ENCODE measurements at places on chromosomes 7 and 10.

GRCh38 chr10:114163062-114163461 lies 10.9 kb downstream of the CCDC186 start:
- peak; percentile 15 for DNase-seq

DNA sequence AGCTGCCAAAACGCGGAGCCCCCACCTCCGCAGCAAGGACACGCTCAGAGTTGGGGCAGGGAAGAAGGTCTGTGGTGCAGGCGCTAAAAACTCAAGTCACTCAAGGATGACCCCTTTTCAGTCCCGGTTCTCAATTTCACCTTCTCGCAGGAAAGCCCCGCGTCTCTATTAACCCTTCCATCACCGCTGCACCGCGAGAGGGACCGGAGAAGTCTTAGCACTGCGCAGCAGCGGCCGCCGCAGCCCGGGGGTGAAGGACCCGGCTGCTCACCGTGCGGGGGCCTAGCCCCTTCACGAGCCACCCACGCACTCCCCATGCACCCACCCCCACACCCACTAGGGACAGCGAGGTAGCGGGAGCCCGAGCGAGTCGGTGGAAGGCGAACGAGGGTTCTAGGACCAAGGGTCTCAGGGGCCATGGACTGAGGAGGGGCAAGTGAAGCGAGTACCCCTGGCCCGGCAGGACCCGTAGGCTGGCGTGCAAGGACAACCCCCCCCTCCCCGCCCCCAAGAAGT lies 162.9 kb downstream of the SH3PXD2A start:
- no peak for DNase-seq

GRCh38 chr10:92691591-92692079 lies 1.9 kb downstream of the HHEX start:
- DNase-seq, result no peak

DNA sequence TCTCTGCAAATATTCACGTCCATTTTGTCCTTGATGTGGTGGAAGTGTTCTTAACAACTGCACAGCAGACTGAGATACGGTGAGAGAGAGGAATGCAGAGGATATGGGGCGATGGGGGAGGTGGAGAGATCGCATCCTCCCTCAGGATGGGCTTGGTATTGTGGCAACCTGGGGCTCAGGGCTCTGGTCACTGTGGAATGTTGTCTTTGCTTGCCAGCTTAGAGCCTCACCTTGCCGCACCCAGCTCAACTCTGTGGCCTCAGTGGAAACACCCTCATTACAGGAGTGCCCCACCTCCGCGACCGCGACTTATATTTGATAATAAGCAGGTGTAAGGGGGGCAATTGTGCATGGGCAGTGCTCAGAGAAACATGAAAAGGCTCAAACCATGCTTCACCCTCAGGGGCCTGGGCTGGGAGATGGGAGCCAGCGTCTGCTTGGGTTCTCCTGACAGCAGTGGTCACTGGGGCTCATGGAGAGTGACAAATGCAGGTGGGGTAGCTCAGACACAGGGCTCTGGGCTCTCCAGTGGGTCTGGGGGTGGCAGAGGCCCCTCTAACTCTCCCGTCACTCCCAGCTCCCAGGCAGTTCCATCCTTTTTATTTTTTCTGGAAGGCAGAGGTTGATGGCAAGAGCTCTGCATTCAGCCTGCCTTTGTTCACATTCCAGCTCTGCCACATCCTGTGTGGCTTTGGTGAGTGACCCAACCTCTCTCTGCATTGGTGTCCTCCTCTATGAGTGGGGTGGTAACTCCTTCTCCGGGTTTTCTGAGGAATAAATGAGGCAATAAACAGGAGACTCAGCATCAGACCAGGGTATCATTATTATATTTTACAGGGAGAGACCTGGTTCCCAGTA lies 43.1 kb upstream of the EMX2 start:
- peak; percentile 44 for DNase-seq

DNA sequence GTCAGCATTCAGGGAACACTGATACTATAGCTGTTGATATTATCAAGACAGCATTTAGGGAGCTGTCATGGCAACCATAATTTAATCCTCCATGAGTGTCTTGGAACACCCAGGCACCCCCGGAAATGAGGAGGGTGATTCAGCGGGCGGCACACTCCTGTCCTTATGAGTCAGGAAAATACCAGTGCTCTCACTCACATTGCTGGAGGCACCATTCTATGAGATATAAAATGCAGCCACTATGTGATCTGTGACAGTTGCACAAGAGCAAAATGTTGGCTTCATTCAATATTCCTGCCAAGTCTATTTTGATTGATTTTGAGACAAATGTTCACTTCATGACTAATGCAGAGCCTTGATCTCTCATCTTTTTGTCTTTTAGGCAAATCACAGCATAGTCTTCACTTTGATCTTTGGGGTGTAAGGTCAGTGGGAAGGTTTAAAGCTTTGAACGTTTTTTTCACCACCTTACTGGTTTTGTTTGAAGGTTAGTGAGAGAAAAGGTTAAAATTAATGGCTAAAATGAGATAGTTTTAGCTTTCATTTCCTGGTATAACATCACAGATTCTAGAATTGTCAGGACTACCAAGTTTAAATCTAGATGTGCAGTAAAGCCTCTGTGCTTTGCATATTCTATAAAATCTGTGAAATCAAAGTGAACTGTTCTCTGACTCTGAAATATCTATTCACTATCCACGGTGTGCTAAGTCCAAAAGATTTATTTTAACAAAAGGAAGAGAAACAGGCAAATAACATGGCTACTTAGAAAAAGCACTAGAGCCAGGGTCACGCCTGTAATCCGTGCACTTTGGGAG lies 12.4 kb upstream of the ARHGAP12 start:
- DNase-seq, result peak; percentile 99

- DNase-seq, result peak; percentile 4
Observed at GRCh38 chr7:31549611-31550010, 35.7 kb downstream of the ITPRID1 start.

DNA sequence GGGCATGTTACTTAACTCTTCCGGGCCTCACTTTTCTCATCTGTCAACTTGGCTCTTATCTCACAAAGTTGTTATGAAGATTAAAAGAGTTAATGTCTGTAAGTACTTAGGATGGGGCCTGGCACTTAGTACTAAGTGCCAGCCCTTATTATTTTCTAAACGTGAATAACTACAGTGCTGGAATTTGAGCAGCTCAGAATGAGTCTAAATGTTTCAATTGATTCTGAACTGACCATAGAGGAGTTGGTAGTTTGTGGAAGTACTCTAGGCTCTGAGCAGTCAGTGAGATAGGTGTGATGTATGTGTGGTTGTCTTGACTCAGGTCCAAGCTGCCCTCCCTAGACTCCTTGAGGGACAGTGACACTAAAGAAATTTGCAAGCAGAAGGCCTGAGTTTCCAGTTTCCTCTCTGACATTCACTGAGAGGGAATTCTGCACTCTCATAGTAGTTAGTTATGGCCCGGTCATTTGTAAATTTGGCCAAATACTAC lies 18.5 kb upstream of the JAZF1 start:
- no peak for DNase-seq

DNA sequence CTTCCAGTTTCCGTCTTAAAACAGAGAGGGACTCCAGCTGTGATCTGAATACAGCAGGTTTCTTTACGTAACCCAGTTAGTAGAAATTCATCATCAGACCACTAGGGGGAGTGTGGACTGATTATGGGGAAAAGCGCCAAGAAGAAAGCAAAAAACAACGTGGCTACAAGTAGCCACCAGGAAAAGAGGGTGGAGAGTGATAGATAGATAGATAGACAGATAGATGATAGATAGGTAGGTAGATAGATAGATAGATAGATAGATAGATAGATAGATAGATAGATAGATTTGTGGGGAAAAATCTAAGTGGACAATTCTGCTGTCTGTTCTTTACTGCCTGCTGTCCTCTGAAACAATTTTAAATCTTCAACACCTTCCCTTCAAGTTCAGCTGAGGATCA lies 12.7 kb upstream of the AKR1B10 start:
- peak; percentile 82 for DNase-seq

GRCh38 chr7:101645951-101646350 lies 16.9 kb upstream of the MYL10 start:
- no peak for DNase-seq

- no peak for DNase-seq
Observed at GRCh38 chr7:2169923-2170575, 62.7 kb downstream of the MAD1L1 start.

- no peak for DNase-seq
Observed at GRCh38 chr7:155071121-155071651, 1.1 kb downstream of the HTR5A start.

DNA sequence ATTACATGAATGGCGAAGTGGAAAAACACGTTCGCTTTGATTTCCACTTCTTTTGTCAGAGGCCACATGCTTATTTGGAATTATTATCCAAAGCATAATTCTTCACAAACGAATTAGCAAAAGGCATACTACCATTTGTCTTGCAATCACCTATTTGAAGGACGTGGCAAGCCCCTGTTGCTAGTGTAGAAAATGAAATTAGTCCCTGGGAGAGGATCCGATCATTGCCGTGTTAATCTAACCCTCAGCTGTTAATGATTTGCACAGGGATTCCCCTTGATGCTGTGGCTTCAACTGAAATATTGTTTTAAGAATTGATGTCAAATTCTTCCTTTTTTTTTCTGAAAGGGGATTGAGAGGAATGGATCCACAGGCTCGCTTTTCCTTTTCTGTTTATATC lies 4.6 kb downstream of the AGMO start:
- peak; percentile 66 for DNase-seq

DNA sequence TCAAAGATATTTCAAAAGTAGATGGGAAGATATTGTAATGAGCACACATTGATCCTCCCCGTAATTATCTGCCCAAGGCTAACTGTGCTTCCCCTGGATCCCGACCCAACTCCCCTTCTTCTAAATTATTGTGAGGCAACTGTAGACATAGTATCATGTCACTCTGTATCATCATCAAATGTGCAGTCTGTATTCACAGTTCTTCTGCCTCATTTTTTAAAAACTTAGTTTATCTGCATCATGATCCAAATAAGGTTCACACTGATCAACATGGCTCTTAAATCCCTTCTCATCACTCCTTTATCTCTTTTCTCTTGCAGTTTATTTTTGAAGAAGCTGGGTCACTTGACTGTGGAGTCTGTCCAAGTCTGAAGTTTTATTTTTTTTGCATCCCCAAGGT lies 27.5 kb downstream of the CDCA7L start:
- DNase-seq, result no peak

DNA sequence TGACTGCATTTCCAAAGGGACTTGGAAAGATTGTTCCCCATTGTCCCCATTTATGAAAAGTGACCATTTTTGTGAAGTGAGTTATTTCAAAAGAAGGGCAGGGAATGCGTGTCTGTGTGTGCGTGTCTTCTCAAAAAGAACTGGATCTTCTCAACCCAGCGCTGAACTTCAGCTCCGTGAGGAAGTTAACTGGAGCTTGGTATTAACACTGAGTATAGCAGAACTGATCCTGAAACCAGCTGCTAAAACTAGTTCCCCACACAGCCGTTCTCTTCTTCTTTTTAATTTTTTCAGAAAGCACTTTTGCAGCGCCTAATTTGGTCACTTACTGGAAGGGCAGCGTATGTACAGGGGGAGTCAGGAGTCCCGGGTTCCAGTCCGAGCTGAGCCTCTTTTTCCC lies 45.8 kb upstream of the PLEKHA1 start:
- no peak for DNase-seq

DNA sequence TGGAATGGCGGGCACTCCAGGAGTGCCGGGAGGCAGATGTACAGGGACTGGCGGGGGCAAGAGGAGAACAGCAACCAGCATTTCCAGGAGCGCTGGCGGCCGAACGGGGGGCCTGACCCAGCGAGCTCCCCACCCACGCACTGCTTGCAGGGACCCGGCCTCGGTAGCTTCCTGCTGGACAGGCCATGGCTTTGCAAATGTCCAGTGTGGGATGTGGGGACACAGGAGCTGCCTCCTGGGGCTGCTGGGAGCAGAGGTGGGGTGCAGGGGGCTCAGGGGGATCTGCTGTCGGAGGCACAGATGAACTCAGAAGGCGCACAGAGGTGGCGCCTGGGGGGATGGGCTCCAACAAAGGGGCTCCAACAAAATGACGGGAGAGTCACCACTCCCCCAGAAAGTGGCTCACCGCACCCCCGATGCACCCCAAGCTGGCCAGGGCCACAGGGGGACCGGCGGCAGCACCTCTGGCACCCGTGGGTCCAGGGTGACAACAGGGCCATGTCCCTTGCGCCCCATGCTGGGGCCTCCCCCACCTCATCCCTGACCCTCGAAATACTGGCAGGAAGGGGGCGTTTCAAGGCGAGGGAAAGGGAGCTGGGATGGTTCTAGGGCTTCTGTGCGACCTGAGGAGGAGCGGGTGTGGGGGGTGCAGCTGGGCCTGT lies 41.1 kb downstream of the AP5Z1 start:
- DNase-seq, result no peak

GRCh38 chr7:144907577-144907976 lies 71.7 kb upstream of the TPK1 start:
- DNase-seq, result no peak

DNA sequence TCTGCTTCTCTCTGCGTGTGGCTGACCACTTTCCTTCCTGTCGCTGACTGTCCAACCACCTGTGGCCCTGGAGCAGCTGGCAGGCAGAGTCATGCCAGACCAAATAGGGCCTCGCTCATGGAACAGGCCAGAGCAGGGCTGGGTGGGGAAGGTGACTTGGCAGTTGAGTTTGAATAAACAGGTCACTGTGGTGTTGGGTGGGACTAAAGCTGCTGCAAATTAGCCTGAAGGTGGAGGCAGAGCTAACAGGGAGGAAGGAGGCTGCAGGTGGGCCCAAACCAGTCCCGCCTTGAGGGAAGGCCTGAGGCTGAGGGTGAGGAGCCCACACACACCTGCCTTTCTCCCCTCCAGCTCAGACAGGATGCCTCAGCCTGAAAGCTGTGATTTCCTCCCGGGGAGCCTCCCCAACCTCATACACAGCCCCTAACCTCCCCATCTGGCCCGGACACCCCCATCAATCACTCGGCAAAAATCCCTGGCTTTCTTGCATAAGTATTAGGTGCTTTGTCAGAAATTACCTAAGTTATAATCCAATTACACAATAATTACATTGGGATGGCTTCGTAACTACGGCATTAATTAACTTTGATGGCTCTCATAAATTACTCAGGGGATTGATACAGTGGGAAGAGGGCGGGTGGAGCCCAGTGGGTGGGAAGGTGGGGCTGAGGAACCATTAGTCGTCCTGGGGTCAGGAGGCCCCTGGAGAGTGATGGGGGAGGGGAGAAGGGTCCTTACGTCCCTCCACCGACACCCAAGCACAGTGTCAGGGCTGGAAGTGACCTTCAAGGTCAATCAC lies 97.7 kb upstream of the PCBD1 start:
- DNase-seq, result peak; percentile 35

DNA sequence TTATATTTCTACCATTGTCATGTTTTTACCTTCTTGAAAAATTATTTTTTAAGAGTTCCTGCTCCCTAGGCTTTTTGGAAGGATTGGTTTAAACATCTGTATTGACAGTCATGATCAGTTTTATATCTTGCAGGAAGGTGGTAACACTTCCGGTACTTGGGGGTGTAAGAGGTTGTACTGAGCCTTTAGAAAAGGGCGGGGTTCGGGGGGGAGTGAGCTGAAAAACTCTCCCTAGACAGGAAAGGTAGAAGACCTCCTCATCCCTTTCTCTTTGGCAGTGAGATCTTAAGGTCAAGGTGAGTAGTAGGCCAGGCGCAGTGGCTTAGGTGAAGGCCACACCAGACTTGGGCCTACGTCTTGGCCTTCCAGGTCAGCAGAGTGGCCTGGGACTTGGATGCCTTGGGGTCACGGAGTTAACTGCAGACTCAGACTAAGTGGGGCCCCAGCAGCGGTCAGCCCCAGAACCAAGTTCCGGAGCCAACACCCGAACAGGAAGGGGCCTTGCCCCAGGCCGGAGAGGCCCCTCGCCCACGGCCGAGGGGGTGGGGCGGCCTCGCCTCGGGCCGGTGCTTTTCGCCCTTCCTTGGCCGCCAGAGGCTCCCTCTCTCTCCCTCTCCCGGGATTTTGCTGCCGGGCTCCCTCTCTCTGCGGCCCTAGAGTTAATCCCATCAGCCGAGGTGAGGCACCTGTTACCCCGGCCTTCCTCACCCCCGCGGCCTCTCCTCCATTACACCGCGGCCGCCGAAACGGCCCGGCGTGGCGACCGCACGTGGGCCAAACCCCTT lies at the start of gene PPP1R9A:
Gene PPP1R9A (plus strand): TSS at position 569 of the 785 bp plus-strand sequence. CDS start 2,520 bp downstream, outside the sequence.
- DNase-seq, result peak; percentile 80
